ENCODE measurements at places on chromosomes 7 and 10. TPM values are rescaled to one million over a fixed set of nuclear protein-coding genes. Genes with fewer than 3 reads are reported as not detected.

DNA sequence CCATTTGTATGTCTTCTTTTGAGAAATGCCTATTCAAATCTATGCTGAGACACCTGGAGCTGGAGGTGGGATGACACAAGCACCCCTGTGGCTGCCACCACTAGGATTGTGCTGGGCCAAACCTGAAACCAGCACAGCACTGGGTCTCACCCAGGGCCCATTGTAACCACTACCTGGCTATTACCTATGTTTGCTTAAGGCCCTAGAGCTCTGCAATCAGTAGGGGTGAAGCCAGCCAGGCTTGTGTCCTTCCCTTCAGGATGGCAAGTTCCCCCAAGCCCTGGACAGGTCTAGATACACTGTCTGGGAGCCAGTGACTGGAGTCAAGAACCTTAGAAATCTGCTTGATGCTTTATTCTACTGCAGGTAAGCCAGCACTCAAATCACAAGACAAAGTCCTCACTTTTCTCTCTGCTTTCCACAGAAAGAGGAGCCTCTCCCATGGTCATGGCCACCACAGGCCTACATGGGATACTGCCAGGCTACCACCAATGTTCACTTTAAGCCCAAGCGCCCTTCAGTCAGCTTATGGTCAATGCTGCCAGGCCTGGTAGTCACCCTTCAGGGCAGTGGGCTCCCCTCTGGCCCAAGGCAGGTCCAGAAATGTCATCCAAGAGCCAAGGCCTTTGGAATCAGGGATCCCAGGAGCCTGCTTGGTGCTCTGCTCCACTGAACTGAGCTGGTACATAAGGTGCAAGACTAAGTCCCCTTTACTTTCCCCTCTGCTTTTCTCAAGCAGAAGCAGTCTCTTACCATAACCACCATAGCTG is 105.3 kb downstream of the BMS1 start:
- DNase-seq: no peak

- no peak for DNase-seq
Observed at GRCh38 chr7:84536271-84536870, 341.8 kb upstream of the SEMA3A start.

- no peak for DNase-seq
Observed at GRCh38 chr7:117995850-117996650, 122.8 kb upstream of the CTTNBP2 start.

- DNase-seq: peak; percentile 56
Observed at GRCh38 chr7:390761-391410, 100.9 kb downstream of the FOXL3 start.

GRCh38 chr10:35135861-35136260 is 9.2 kb downstream of the CREM start:
- DNase-seq: no peak

The RBM20 gene
- 1.6 TPM for total RNA-seq

GRCh38 chr7:157007470-157008066 is 2.9 kb downstream of the MNX1 start:
- DNase-seq: peak; percentile 53

DNA sequence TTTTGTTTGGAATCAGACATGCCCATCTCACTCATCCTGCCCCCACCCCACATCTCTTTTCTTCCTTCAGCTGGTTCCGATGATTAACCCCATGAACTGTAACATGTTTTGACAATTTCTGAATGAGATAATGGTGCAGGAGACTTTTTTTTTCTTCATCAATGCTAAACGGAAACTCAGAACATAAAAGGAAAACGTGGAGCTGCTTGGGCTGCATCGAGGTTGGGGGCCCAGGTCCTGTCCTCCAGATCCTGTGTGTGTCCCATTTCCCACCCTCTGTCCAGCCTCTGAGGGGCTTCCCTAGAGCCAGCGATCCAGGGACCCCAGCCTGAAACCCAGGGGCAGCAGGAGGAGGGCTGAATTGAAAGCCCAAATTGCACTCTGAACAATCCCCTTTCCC is 263.8 kb upstream of the GRB10 start:
- no peak for DNase-seq

The ACTL6B gene
- not detected for total RNA-seq

The NEURL1 gene
- total RNA-seq: 0.30 TPM

The ASB10 gene
- total RNA-seq: not detected

The ANKRD30A gene
- not detected for total RNA-seq

DNA sequence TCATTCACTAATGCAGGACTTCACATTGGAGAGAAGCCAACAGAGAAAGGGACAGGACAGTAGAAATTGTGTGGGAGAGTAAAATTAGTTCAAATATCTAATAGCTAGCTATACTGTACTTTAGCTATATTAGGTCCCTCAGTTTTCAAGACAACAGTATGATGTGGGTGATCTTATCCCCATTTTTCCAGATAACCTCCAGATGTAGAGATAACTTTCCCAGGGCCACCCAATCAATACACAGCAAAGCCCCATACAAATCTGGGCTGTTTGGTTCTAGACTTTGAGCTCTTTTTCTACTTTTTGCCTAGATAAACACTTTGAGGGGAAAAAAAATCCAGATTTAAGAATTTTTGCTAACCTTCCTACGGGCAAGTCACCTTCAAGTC is 482 bp upstream of the CLDN12 start:
- no peak for DNase-seq

The NUTM2B gene
- 0.24 TPM for total RNA-seq

The CHAT gene
- not detected for total RNA-seq

The NKX2-3 gene
- total RNA-seq: not detected

DNA sequence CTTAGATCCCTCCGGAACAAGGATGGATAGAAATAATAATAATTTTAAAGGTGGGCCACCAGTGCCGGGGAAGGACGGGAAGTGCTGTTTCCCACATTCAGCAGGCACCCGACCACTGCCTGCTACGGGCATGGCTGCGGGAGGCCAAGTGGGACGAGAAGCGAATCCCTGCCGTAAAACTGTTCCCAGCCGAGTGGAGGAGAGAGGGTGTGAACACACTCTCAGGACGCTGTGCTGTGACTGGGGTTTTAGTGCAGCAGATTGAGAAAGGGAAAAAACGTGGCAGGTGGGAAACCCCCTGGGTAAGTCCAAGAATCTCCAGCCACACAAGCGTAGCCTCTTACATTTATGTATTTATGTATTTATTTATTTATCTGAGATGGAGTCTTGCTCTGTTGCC is 158.8 kb downstream of the DNAJB6 start:
- no peak for DNase-seq

DNA sequence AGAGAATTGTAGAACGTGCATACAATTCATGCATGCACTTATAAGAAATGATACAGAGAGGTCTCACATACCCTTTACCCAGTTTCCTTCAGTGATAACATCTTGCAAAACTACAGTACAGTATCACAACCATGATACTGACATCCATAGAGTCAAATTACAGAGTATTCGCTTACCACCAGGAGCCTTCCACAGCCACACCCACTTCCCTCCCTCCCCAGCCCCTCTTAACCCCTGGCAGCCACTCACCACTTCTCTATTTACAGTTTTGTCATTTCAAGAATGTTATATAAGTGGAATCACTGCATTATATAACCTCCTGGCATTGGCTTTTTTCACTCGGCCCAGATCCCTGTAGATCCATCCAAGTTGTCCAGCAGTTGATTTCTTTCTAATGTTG is 143.8 kb downstream of the ZNF248 start:
- no peak for DNase-seq

DNA sequence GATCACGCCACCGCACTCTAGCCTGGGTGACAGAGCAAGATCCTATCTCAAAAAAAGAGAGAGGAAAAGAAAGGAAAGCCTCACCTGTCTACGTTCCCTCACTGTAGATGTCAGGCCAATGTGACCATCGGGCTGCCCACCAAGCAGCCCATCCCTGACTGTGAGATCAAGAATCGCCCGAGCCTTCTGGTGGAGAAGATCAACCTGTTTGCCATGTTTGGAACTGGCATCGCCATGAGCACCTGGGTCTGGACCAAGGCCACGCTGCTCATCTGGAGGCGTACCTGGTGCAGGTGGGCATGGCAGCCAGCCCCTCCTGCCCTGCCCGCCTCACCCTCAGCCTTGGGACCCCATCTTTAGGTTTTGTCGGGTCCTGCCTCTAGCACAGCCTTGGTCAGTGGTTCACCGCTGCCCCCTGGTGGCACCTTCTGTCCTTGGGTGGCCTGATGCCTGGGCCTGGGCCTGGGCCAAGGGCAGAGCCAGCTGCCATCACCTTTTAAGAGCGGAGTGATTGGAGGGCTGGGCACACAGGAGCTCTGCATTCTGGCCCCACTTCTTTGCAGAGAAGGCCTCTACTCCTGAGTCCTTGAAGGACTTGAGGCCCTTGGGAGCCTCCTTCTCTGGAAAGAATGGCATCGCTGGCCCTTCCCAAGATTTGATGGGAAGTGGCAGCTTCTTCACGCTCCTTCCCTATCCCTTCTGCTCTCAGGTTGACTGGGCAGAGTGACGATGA is 14.4 kb upstream of the AHCYL2 start:
- DNase-seq: no peak

DNA sequence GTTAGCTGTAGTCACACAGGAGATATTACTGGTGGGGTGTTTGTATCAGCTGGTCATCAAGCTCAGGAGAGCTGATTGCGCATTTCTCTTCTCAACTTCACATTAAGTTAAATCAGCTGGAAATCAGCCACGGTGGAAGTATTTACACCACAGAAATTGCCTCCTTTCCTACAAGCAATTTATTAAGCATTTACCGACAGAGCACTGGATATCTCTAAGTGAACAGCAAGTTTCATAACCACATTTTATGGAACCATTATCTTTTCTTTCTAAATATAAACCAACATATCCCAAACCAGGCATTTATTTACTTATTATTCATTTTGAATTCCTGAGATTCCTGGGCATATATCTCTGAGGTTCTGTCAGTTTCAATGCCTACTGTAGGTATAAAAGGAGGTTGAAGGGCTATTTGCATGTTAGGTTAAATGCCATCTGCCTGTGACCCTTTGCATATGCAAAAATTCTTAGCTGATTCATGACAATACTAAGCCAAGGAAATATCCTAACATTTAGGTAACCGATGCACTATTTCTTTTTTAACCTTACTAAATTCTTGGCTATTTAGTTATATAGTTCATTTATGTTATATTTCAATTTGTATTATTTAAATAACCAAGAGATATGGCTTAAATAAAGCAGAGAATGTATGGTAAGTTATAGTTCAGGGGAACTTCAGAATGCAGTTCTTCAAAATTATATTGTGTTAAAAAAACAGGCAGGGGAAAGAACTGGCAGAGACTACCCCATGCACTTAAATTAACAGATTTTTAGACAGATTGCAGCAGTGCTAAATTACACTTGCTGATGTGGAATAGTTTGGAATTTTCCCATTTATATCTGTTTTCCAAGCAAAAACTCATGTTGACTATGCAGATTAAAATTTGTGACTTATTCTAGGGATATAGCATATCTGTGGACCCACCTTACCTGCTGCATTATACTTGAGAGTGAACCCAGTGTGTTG is 56.8 kb downstream of the DYNC1I1 start:
- DNase-seq: no peak

GRCh38 chr7:101743995-101744360 is 73.4 kb upstream of the CUX1 start:
- DNase-seq: no peak

DNA sequence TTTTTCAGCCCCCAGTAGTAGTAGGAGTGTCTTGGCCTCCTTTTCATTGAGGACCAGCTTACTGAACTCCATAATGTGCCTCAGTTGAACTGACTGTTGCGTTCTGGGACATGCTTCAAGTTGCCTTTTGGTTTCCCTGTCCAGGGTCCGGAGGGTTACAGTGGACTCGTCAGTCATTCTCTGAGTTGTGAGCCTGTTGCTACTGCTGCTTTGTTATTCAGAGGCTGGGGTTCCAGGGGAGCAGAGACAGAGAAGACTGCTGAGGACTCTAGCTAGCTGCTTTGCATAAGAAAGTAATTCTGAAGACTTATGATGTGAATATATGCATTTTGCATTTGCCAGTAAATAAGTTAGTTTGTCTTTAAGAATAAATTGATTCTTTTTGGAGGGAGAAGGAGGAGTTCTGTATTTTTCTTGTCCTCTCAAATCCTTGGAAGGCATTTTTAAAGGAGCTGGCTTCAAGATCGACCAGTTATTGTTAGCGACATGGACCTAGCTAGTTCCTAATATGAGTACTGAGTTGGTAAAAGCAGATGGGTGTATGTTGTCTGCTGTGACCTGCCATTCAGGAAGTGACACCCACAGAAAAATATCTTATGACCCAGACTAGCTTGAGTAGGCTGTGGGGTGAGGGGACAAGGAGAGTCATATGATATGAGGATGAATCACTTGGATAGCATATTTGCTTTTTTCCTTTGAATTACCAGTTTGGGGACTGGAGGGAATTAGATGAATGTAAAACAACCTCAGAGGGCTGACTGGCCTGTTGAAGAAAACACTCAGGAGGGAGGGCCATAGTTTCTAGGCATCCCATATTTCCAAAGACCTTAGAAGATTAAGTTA is 8.3 kb downstream of the PI4K2A start:
- DNase-seq: no peak

DNA sequence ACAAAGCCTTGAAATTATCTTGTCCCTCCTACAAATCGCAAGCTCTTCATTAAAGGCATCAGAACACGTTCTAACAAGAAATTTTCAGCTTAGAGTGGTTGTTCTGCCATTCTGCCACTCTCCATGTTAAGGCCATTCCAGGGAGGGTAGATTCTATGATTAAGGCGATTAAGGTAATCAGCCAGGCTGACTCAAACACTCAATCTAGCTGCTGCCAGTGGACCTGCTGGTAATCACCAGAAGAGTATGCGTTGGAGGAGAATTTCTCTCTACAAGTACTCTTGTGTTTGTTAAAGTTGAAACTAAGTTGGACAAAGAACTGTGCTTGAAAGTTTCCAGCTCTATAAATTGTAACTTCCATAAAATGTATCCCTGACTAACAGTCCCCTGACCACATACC is 149.2 kb upstream of the COL1A2 start:
- no peak for DNase-seq

DNA sequence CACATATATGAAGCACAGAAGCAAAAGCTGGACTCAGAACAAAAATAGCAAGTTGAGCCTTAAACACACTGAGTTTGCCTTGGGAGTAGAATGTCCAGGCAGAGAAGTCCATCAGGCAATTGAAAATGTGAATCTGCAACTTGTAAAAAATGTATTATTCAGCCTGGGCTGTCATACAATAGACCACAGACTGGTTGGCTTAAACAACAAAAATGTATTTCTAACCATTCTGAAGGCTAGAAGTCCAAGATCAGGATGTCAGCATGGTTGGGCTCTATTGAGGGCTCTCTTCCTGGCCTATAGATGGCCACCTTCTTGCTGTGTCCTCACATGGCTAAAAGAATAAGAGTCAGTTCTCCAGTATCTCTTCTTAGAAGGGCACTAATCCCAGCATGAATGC is 76.5 kb upstream of the CAPZA2 start:
- DNase-seq: no peak

The ALKBH4 gene
- total RNA-seq: 17.9 TPM

Data from suprapubic skin (tissue), 4 donors.